ENCODE measurements at places on chromosomes 3 and 15.

GRCh38 chr3:73624017-73624820 lies 522 bp downstream of the PDZRN3 start:
- peak; percentile 83 for DNase-seq

DNA sequence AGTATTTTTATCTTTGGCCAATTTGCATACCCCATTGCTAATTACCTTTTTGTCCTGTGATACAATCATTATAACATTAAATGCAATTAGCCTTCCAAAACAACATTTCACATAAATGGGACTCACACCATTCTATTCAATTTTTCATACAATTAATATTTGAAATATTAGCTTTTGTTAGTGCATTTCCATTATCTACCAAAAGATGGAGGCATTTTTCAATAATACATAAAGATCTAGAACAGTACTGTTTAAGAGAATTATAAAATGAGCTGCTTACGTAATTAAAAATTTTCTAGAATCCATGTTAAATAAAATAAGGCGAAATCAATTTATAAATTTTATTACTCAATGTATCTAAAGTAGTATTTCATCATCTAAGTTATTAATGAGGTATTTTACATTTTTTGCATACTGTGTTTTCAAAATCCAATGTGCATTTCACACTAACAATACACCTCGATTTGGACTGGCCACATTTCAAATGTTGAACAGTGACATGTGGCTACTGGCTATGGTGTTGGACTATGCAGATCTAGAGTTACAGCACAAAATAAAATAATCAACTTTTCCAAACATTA lies 74.3 kb downstream of the TJP1 start:
- no peak for DNase-seq

DNA sequence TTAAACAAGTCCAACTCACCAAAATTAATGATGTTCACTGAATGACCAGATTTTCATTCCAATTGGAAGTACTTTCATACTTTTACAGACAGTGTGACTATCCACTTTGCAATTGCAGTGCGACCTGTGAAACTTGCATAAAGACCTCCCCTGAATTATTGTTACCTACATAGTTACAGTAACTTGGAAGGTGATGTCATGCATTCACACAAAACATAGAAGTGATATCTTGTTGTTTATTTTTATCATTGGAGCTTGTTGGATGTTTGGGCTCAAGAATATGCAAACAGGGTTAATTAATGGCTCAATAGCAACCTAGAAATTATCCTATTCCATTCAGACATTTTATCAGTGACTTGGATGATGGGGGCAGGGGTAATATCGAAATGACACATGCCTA lies 470.9 kb downstream of the MECOM start:
- DNase-seq: no peak

GRCh38 chr15:23736033-23736673 lies 49.0 kb upstream of the NDN start:
- no peak for DNase-seq

DNA sequence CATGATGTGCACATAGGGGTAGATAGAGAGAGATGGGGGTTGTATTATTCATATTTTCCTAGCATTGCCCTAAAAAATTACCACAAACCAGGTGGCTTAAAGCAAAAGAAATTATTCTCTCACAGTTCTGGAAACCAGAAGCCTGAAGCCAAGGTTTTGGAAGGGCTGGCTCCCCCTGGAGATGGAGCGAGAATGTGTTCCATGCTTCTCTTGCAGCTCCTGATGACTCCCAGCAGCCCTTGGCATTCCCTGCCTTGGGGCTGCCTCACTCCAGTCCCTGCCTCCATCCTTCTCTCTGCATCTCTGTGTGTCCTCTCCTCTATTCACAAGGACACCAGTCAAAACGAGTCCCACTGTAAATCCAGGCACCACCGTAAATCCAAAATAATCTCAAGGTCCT lies 91.5 kb upstream of the FAM174B start:
- no peak for DNase-seq

DNA sequence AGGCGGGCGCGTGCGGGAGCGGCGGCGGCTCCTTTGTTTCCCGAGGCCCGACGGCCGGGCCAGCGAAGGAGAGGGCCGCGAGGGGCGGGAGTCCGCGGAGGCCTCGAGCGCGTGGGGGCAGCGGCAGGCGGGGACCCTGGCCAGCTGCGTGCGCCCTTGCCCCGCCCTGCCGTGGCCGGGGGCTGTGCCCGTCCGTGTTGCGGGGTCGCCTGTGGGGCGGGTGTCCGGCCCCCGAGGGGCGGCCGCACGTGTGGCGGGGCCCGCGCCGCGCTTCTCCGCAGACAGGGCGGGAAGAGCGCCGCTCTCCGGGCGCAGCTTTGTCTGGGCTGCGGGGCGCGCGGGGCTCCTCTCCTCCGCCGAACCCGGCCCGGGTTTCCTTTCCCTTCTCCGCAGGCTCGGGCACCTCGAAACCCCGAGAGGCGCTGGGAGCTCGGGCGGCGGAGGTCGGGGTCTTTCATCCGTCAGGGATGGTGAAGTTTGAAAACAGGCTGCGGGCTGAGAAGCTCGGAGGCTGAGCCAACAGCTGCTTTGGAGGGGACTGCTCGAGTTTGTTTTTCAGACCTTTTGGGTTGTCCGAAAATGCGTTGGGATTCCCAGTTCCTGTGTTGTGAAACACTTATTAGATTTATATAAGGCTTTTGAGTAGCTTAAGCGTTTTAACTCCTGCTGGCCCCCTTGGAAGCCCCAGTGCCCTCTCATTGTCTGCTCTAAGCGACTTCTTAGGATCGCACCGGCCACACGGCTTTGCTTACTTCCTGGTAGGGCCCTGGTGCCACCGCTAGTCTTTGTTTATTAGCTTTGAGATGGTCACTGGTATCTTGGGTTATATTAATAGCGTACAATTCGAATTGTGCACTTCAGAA lies 817 bp downstream of the USP3 start:
- DNase-seq: peak; percentile 76

- no peak for DNase-seq
These were observed 45.5 kb upstream of the USP3 start for GRCh38 chr15:63458794-63459395.

DNA sequence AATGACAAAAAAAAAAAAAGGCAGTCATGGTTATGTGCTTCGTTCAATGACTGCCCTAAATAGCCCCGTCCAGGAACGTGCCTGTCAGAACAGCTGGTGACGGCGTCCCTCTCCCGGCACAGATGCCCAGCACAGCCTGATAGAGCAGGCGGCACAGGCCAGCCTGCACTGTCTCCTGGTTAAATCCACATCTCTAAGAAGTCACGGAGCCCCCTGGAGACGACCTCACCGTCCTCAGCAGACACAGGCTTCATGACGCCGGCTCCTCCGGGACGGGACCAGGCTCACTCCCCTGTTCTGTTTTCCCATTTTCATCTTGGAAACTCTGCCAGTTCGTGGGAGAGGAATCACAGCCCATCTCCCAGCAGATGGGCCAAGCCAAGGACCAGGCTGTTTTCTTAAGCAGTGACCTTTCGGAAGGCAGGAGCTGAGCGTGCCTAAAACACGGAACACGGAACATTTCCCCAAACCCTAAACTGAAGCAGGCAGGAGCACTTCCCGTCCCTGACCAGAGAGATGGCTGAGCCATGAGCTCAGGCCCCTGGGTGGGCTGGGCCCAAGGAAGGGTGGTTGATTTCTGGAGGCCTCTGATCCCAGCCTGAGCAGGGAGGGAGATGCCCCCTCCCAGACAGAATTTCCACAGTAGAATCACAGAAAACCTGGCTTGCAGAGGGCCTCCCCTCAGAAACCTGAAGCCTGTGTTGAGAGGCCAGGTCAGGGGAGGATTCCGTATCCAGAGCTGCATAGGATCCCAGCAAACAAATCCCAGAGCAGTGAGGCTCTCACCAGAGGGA lies 35.9 kb downstream of the ADCY5 start:
- DNase-seq: peak; percentile 46

- peak; percentile 64 for DNase-seq
These were observed 17.6 kb downstream of the C15orf62 start for GRCh38 chr15:40787344-40787841.

DNA sequence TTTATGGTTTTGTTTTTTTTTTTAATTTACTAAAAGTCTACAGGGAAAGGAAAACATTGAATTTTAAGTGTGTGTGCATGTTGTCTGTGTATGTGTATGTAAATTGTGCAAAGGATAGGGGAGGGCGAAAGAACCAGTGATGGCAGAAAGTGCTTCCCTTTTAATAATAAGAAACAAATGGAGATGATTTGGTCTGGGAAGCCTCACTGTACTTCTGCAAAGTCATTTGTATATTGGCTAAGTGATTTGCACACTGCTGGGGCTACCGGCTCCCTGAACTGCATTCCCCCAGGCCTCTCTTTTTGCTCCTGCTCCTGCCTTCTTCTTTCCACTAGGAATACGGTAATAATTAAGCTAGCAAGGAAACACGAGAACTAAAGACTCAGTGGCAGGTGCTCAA lies 101.2 kb downstream of the CD47 start:
- no peak for DNase-seq

- DNase-seq: no peak
These were observed 112.7 kb downstream of the CHSY1 start for GRCh38 chr15:101138913-101139880.

DNA sequence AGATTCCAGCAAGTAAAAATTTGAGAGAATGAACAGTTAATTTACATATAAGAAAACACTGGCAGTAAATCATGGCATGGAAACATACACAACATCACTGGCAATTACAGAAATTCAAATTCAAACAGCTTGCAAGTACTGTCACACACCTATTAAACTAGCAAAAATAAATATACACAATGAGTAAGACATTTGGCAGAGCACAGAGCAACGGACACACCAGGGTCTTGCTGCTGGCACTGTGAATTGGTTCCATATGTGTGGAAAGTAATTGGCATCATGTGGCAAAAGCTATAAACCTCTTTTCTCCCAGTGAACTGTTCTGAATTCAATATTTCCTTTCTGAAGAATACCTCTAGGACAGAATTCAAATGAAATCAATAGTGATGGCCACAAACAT lies 78.3 kb downstream of the LRRK1 start:
- DNase-seq: peak; percentile 20

- DNase-seq: no peak
These were observed 121.6 kb upstream of the MRPS22 start for GRCh38 chr3:139222100-139222657.

GRCh38 chr3:46017720-46018119 lies 9.6 kb downstream of the XCR1 start:
- no peak for DNase-seq

GRCh38 chr3:144810160-144810559 lies 838.5 kb downstream of the DIPK2A start:
- no peak for DNase-seq

DNA sequence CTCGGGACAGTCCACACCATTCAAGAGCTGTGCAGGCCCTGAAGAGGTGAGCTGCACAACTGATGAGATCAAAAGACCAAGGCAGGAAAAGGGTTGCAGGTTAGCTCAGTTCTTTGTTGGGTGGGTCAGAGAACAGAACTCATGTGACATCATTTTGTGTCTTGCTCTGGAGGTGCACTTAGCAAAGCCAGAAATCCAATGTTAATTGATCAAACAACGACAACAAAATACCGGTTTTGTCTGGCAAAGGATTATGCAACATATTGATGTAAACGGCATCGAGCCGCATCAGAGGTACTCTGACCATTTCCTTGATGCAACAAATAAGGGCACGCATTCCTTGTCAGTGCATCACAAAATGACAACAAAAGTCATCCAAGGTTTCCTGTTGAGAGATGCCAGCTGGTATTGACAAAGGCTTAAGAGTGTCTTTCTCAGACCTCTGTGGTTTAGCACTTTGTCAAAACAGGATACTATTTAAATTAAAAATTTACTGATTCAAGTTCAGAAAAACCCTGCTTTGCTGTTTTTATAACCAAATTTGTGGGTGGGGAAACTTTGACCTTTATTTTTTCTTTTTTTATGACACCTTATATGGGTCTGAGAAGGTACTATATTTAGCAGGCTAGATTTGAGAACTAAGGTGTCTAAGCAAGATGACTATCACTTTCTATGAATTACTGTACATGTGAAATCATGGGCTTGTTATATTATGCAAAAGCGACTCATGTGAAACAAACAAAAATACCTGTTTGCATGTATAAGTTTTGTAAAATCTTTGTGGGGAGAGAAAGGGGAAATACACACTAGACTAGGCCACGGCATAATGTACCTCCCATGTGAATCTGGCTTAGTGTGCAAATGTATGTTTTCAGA lies 496.1 kb downstream of the FOXP1 start:
- DNase-seq: no peak

GRCh38 chr3:76582632-76583378 lies 457.1 kb upstream of the ROBO2 start:
- no peak for DNase-seq

DNA sequence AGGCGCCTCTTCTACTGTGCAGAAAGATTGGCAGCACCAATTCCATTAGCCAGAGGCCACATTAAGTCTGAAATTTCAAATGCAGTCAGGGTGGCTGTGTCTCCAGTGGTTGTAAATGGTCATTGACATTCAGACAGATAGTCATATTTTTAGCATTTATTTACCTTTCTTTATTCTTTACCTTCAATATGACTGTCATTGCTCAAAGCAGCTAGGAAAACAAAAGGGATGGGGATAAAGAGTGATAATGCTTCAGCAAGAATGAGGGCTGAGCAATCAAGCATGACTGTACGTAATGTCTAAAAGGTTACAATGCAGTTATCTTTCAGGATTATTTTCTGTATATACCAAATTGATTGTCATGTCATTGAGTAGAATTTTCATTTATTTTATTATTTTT lies 360.4 kb downstream of the EFHB start:
- DNase-seq: no peak

- DNase-seq: no peak
These were observed 25.6 kb upstream of the MAP3K13 start for GRCh38 chr3:185337231-185337816.

GRCh38 chr3:154364849-154365248 lies 40.6 kb upstream of the DHX36 start:
- DNase-seq: peak; percentile 52

GRCh38 chr15:90425726-90426346 lies 37.8 kb downstream of the IQGAP1 start:
- DNase-seq: no peak

- DNase-seq: no peak
These were observed 175.8 kb upstream of the NANOGP8 start for GRCh38 chr15:35260941-35261340.

DNA sequence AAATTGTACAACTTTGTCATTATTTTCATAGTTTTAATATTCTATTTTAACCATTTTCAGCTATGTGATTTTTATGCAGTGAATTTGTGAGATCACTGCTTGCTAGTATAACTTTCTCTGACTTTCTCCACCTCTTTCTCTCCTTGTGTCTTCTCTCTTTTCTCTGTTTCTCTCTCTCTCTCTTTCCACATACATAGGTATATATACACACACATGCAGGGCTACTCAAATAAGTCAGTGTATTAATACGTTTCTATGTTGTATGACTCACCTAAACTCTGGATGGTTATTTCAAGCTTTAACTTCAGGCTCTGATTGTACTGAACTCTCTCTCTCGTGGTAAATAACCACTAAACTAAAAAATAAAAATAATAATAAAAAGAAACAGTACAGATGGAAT lies 1389.3 kb upstream of the ALCAM start:
- no peak for DNase-seq

GRCh38 chr15:69987492-69988489 lies 109.9 kb downstream of the TLE3 start:
- DNase-seq: no peak

- DNase-seq: no peak
These were observed 95.1 kb downstream of the ROBO1 start for GRCh38 chr3:79672731-79673130.
